Breast epithelium (tissue), 4 donors: ENCODE measurements at places on chromosomes 5 and 9.

- DNase-seq: peak; percentile 56
- H3K27me3 ChIP-seq: no peaks in the 10 kb centered on the region
- peak overlapping the region; percentile 73 for H3K27ac ChIP-seq
- H3K36me3 ChIP-seq: no peaks in the 10 kb centered on the region
- peaks cover 3% of the 10 kb centered on the region for H3K4me1 ChIP-seq
- peak overlapping the region; percentile 67 for H3K4me3 ChIP-seq
Measured at GRCh38 chr5:59039296-59040023, 456.6 kb downstream of the RAB3C start.

GRCh38 chr5:164224772-164225171 is 719.4 kb downstream of the MAT2B start:
- DNase-seq: no peak
- no peak overlapping the region for H3K4me3 ChIP-seq
- no peaks in the 10 kb centered on the region for H3K36me3 ChIP-seq
- no peak overlapping the region for H3K27ac ChIP-seq
- no peaks in the 10 kb centered on the region for H3K4me1 ChIP-seq

DNA sequence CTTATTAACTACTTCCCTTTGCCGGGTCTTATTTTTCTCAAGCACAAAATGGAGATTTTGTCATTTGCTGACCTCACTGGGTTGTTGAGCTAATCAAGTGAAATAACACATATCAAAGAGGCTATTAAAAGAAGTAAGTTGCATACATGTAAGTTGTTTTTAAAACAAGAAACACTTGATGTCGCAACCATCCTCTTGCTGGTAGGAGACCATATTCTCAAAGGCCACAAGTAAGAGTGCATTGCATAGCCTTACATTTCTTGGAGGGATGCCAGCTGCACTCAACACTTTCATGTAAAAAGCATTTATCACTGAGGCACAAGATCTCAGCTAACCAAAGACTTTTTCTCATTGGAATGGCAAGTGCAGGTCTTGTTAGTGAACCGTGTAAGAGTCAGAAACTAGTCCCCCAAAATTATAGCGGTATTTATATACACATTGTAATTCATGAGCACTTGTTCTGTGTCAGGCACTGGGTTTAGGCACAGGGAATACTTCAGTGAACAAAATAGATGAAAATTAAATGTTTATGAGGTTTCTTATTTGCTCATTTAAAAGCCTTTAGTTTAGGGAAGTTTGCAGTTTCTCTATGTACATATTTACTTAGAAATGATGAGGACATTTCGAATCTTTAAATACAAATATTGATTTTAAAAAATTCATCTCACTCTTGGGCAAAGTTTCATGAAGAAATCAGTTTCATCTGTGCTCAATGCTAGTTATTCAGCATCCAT is 72.0 kb downstream of the ZFAND5 start:
- H3K4me1 ChIP-seq: no peaks in the 10 kb centered on the region
- no peaks in the 10 kb centered on the region for H3K36me3 ChIP-seq
- no peak overlapping the region for H3K27ac ChIP-seq
- no peak for DNase-seq

GRCh38 chr5:153490118-153491037 is at the start of gene GRIA1:
Gene GRIA1 (plus strand): TSS chr5:153490670.
- no peaks in the 10 kb centered on the region for H3K4me1 ChIP-seq
- H3K4me3 ChIP-seq: peak within 1 kb of the TSS; percentile 30
- no peaks in the 10 kb centered on the region for H3K27me3 ChIP-seq
- no peak within 1 kb of the TSS for H3K27ac ChIP-seq

DNA sequence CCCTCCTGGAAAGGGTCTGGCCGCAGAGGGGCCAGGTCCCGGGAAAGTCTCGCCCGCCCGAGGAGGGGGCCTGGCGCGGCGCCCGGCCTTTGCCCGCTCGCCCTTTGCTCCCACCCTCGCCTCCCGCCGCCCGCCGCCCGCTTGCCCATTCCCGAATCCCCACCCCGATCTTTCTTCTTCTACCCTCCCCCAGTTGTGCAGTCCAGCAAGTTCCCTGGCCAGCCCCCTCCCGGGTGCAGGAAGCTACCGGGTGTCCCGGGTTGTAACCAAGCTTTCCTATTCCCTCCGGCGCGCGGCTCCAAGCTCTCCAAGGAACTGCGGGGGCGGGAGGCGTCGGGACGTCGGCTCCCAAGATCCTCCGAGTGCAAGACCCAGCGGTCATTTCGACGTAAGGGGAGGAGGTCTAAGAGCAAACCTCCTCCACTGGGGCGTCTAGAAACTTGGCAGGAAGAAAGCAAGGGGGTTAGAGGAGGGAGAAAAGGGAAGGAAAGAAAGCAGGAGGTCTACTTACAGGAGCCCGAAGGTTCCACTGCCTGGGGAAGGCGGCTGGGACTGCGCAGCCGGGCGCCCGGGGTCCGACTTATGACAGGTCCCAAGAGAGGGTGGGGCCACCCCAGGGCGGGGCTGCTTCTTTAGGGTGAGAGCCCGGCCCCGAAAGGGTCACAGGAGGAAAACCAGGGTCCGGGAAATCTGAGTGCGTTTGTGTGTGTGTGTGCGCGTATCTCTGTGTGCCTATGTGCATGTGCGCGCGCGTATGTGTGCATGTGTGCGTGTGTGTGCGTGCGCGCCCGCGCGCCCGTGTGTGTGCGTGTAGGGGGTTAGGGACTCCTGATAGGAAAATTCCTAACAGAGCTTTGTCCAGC is at the start of gene PTGR1:
Gene PTGR1, minus strand, starts transcription at position 556 of the 863 bp plus-strand sequence. CDS start 2,225 bp downstream, outside the sequence.
- H3K36me3 ChIP-seq: no peaks in the 10 kb centered on the region
- H3K27ac ChIP-seq: peak within 1 kb of the TSS; percentile 87
- peak within 1 kb of the TSS; percentile 82 for H3K4me3 ChIP-seq

GRCh38 chr9:127049044-127049443 is 73.4 kb downstream of the ANGPTL2 start:
- H3K27me3 ChIP-seq: no peaks in the 10 kb centered on the region
- DNase-seq: no peak
- H3K4me1 ChIP-seq: no peaks in the 10 kb centered on the region
- H3K27ac ChIP-seq: peak overlapping the region; percentile 78
- no peaks in the 10 kb centered on the region for H3K36me3 ChIP-seq
- no peak overlapping the region for H3K4me3 ChIP-seq

DNA sequence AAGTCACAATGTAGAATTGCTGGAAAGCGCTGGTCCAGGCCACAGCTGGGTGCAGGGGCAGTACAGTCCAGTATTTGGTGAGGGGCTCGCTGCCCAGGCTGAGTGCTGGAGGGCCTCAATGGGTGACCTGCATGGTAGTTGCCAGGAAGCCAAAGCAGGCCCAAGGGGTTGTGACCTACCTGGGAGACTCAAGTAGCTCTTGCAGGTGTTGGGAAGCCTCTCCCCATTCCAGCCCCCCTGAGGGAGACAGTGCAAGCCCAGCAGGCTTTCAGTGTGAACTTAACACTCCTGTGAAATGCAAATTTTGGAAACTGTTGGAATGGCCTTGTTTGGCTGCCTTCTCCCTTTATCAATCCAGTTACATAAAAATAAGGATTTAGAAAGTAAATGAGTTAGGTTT is 13.9 kb downstream of the KDM4C start:
- H3K4me1 ChIP-seq: no peaks in the 10 kb centered on the region
- no peak for DNase-seq
- H3K4me3 ChIP-seq: no peak overlapping the region
- H3K36me3 ChIP-seq: no peaks in the 10 kb centered on the region
- H3K27me3 ChIP-seq: no peaks in the 10 kb centered on the region
- H3K27ac ChIP-seq: no peak overlapping the region

- DNase-seq: no peak
- no peaks in the 10 kb centered on the region for H3K36me3 ChIP-seq
- H3K4me1 ChIP-seq: no peaks in the 10 kb centered on the region
- no peaks in the 10 kb centered on the region for H3K27me3 ChIP-seq
Measured at GRCh38 chr5:40332970-40333369, 346.7 kb upstream of the PTGER4 start.

GRCh38 chr5:154767576-154767975 is 12.4 kb downstream of the LARP1 start:
- no peaks in the 10 kb centered on the region for H3K27me3 ChIP-seq
- H3K36me3 ChIP-seq: no peaks in the 10 kb centered on the region
- peaks cover 30% of the 10 kb centered on the region for H3K4me1 ChIP-seq
- no peak for DNase-seq

- H3K27ac ChIP-seq: no peak overlapping the region
- H3K36me3 ChIP-seq: no peaks in the 10 kb centered on the region
- H3K4me3 ChIP-seq: no peak overlapping the region
- H3K27me3 ChIP-seq: no peaks in the 10 kb centered on the region
- H3K4me1 ChIP-seq: no peaks in the 10 kb centered on the region
Measured at GRCh38 chr5:20559845-20560244, 571.8 kb upstream of the CDH18 start.

GRCh38 chr5:142644640-142645361 is 41.1 kb downstream of the FGF1 start:
- no peaks in the 10 kb centered on the region for H3K4me1 ChIP-seq
- no peaks in the 10 kb centered on the region for H3K27me3 ChIP-seq
- H3K27ac ChIP-seq: peak overlapping the region; percentile 78
- H3K36me3 ChIP-seq: no peaks in the 10 kb centered on the region
- no peak overlapping the region for H3K4me3 ChIP-seq

- H3K4me1 ChIP-seq: no peaks in the 10 kb centered on the region
- no peaks in the 10 kb centered on the region for H3K36me3 ChIP-seq
- DNase-seq: no peak
- H3K27ac ChIP-seq: no peak overlapping the region
Measured at GRCh38 chr5:148830211-148830610, 3.8 kb downstream of the ADRB2 start.

DNA sequence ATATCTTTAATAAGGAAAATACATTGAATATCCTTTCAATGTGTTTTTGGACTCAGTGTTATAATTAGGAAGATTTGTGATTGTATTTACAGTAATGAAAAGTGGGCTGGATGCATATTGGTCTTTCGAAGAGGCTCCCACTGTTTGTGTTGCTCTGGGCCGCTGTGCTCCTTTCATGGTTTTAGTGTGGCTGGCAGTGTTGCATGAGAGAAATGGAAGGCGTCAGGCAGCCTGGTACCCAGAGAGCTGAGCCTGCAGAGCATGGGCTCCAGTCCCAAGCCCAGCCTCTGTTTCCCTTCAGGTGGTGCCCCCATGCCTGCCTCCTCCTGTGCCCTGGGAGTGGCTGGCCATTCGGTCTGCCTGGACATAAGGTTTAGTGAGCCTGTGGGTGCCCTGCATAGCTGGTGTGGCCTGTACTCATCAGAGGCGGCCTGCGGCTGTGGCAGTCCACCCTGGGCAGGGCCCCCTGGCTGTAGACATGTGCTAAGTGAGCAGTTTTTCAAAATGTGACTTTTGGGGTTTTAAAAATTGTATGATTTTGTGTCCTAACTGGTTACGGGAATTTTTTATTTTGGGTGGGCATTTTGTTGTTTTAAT is 27.4 kb upstream of the FAM120AOS start:
- no peaks in the 10 kb centered on the region for H3K4me1 ChIP-seq

DNA sequence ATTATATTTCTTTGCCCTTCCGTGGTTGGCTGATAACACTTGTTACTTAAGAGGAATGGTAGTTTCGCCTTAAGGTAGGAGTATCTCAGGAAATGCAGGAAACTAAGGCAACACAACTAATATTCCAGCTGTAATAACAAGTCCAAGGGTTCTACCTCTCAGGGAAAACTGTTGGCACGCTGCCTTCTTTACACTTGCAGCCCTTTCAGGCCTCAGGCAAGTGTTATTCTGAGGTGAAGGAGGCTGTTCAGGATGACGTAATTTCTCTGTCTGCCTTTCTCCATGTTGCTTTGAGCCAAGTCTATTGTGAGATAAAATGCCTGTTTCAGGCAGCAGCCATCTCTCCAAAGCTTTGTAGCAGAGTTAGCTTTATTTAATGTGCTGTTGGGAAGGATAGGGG is 38.0 kb downstream of the VCAN start:
- no peak for DNase-seq
- H3K27me3 ChIP-seq: no peaks in the 10 kb centered on the region
- no peaks in the 10 kb centered on the region for H3K4me1 ChIP-seq
- no peaks in the 10 kb centered on the region for H3K36me3 ChIP-seq
- H3K4me3 ChIP-seq: no peak overlapping the region
- H3K27ac ChIP-seq: peak overlapping the region; percentile 45

DNA sequence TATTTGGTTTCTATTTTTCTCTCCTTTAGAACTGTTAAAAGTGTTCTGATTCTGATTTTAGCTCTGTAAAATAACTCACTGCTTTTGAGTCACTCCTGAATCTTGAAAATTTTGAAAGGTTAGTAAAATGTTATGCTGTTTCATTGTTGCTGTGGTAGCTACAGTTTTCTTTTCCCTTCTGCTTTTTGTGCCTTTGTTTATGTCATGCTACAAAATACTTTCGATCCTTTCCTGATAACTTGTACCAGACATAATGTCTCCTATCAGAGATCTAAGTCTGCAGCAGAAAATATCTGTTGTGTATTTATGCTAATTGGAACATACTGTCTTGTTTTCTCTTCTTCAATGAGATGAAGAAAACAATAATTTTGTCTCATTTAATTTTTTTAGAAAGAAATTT is 26.9 kb upstream of the CEP120 start:
- no peaks in the 10 kb centered on the region for H3K36me3 ChIP-seq
- H3K4me3 ChIP-seq: no peak overlapping the region
- no peak overlapping the region for H3K27ac ChIP-seq
- no peak for DNase-seq
- no peaks in the 10 kb centered on the region for H3K27me3 ChIP-seq

DNA sequence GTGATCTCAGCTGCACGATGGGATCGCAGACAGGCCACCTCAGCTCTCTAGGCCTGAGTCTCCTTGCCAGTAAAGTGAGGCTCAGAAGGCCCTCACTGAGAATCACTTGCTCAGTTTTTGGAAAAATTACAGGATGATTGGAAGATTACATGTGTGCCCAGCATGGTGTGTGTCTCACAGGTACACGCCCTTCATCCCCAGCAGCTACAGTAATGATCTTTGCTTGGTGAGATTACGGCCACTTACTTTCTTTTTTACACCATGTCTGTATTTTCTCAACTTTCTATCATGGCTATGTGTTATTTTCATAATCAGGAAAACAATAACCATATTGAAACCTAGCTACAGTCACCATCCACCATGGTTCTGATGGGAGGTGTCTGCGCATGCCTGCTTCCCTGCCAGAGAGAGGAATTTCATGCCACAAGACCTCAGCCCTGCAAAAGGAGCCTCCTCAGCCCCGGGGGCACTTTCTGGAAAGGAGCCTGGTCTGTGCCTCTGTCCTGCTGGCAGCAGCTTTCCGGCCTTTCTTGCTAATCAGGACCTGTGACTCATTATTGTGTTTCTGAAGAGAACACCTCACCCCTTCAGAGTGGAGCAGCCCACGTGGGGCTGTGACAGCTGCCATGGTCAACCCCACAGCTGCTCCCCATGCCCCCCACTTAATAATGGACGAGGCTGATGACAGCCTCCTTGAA is 64.2 kb upstream of the OLFM1 start:
- DNase-seq: peak; percentile 94
- H3K36me3 ChIP-seq: no peaks in the 10 kb centered on the region
- H3K4me1 ChIP-seq: no peaks in the 10 kb centered on the region
- H3K27me3 ChIP-seq: no peaks in the 10 kb centered on the region

DNA sequence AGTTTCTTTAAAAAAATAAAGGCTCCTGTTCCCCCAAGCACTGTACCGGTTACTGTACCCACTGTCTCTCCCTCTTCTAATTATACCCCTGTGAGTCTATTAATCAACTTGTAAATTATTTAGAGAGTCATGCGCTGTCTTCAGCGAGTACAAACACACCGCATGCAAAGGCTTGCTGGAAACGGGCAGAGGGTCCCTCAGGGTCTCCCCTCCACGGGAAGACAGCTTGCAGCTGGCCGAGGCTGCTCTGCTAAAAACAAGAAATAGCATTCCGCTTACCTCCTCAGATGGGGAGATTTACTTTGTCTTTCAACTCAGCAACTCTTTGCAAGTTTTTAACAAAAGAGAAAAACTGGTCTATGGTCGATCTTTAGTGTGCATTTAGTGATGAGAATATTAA is 71.8 kb downstream of the AK8 start:
- no peak overlapping the region for H3K27ac ChIP-seq
- H3K4me1 ChIP-seq: no peaks in the 10 kb centered on the region
- DNase-seq: no peak
